ENCODE measurements at places on chromosomes 12 and 14.

DNA sequence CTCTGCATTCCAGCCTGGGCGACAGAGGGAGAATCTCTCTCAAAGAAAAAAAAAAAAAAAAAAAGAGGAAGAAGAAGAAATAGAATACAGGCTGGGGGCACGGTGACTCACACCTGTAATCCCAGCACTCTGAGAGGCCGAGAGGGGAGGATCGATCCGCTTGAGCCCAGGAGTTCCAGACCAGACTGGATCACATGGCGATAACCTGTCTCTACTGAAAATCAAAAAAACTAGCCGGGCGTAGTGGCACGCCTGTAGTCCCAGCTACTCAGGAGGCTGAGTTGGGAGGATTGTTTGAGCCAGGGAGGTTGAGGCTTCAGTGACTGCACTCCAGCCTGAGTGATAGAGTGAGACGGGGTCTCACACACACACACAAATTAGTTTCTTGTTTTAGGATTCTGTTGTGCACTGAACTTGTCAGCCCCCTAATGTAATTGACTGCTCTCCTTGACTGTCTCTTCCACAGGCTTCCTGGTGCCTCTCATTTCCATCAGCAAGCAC lies 963 bp upstream of the TINF2 start:
- no peak for DNase-seq

DNA sequence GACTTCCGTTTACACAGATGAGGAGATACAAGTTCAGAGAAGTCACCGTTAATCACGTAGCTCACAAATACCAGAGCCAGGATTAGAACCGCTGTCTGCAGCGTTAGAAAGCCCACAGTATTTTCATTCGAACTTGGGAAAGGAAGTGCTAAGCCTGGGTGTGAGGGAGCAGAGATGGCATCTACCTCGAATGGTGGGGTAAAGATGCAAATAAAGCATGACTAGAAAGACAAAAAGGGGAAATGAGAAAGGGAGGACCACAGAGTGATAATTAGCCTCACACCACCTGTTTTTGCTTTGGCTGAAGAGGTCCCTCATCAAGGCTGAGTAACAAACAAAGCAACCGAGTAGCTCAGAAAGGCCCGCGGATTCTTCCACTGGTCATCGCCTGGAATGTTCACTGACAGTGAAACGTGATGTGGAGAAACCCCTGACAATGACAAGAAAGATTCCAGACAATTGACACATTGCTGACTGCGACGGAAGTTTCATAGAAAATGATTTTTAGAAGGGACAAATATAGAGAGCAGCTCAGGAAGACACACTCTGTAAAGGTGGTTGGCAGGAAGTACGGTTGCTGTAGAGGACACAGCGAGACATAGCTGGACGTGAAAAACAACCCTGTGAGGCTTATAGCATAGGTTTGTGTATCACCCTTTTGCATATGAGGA lies 31.5 kb upstream of the BHLHE41 start:
- no peak for DNase-seq

DNA sequence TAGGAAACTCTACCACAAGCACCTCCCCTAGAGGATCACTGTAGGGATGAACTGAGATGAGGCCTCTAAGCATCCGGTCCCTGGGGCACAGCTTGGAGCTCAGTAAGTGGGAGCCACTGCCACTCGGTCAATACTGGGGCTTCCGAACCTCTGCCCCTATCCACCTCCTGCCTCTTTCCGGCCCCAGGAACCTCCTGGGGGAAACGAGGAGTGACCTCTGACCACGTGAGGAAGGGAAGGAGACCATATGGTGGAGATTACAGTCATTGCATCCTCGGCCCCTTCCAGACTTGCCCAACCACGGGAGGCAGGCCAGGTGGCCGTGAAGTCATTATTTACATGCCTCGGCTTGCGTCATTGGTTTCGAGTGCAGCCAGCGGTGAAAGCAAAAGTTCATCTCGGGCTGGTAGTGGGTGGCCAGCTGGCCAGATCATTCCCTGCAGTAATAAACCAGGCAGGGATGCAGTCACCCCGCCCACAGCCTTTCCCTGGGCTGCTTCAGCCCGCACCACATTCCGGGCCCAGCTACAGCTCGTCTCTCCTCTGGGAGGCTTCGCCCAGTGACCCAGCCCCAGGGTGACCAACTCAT lies 65.4 kb downstream of the C14orf132 start:
- DNase-seq: no peak

GRCh38 chr14:75934998-75935628 lies 46.7 kb downstream of the TGFB3 start:
- no peak for DNase-seq

DNA sequence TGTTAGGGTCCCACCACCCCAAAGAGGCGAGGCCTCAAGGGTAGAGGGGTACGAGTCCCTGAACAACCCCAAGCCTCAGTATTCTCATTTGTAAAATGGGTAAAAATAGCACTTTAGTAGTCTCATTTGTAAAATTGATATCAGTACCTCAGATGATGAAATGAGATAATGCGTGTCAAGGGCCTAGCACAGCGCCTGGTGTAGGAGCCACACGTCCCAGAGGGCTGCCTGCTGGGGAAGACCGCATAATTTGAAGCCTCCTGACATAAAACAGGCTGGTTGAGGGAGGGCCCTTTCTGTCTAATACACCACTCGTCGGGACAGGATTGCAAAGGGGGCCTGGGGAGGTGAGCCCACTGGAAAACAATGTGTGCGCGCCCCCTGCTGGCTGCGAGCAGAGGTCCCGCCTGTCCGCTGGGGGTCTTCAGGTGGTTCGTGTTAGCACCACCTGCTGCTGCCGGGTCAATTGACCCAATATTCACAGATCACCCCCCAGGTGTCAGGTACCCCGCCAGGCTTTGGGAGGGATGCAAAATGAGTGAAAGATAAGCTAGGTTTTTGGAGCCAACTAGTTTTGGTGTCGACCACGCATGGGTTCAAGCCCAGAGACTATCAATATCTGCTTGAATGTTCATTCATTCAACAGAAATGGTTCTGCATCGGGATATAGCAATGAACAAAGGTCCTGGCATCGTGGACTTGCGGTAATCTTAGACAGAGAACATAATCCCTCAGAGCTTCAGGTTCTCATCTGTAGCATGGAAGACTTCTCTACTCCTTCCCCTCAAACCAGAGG lies 24.7 kb upstream of the IRF2BPL start:
- DNase-seq: peak; percentile 74

DNA sequence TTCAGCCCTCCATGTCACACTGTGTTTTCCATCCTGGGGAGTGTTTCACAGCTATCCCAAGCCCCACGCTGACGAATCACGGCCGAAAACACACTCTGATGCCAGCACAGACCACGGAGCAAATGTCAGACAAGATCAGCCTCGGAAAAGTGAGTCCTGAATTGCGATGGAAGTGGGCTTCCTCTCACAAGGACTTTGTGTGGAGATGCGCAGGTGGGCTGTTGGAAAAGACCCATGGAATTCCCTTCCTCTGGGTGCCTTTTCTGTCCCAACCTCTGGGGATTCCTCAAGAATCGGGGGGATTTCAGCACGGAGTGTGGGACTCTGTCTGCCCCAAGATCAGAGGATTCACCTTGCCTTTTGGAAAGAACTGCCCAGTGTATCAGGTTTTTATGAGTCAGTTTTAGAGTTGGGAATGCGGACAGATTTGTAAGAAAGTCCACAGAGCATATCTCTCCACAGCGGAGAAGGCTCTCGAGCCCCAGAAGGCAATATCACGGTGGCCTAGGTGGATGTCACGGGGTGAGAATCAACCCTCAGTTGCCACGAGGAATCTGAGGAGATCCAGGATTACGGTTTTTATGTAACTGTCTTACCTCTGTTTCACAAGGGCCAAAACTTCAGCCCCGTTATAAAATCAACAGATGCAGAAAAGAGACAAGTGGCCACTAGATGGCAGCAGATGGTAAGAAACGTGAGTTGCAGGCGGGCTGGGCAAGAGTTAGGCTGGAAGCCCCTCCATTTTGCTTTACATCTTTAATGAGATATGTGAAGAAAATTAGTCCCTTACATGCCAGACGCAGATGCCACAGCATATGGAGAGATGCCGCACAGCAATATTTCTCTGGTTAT lies 201.9 kb downstream of the DAD1 start:
- no peak for DNase-seq

DNA sequence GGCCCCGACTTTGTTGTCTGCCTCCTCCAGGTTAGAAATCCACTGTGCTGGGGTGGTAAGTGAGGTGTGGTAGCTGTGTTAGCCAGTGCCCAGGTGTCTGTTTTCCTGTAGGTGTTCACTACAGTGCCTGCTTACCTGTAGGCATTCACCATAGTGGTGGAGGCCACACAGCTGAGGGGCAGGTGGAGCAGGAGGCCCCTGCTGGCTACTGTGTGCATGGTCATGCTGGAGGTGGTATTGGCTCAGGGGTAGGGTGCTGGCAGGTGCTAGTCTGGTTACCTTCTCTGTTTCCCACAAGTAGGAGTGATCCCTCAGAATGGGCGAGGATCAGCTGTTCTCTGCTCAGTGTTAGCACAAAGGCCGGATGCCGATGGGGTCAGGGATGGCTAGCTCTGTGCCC lies 217.3 kb downstream of the SYT10 start:
- DNase-seq: no peak

DNA sequence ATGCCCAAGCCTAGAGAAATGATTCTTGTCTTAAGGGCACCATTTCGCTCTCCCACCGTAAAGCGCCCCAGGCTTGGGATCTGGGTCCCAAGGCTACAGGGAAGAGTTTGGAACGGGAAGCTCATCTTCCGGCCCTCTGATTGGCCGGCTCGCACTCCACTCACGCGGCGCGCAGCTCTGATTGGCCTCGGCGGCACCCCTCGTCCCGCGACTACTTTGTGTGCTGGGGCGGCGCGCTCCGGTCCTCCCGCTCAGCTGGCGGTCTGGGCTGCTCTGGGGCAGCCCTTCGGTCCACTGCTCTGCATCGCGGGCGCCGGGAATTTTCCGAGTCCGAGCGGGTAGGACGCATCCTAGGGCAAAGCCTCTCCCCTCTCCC lies 886 bp upstream of the FUT8 start:
- DNase-seq: peak; percentile 44

GRCh38 chr12:122158700-122159285 lies 15.2 kb downstream of the IL31 start:
- no peak for DNase-seq

DNA sequence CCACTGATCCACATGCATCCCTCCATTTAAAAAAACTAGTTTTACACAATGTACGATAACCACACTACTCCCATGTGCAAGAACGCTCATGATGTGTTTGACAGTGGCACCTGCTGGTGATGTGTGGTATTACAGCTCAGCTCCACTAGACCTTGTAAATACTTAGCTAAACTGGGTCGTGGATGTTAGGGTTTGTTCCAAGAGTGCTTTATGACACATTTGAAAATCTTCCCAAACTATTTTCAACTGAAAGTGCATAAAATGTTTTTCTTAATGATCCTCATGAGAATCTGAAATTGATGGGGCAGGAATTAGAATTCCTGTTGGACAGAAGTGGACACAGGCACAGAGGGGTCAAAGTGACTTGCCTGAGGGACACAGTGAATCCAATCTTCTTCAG lies 99.2 kb downstream of the SCARB1 start:
- DNase-seq: no peak

DNA sequence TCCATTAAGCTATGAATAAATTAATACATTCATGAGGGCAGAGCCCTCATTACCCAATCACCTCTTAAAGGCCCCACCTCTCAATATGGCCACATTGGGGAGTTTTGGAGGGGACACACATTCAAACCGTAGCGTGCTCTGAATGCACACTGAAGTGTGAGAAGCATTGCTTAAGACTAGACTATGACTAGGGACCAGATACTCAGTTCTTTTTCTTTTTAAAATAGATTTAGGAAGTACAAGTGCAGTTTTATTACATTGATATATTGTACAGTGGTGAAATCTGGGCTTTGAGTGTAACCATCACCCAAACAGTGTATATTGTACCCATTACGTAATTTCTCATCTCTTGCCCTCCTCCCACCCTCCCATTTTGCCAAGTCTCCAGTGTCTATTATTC lies 21.0 kb upstream of the JDP2 start:
- DNase-seq: no peak

- DNase-seq: no peak
These were observed 1239.0 kb downstream of the SLC16A7 start for GRCh38 chr12:60834806-60835205.

GRCh38 chr14:99199846-99200653 lies 71.9 kb downstream of the BCL11B start:
- DNase-seq: no peak

DNA sequence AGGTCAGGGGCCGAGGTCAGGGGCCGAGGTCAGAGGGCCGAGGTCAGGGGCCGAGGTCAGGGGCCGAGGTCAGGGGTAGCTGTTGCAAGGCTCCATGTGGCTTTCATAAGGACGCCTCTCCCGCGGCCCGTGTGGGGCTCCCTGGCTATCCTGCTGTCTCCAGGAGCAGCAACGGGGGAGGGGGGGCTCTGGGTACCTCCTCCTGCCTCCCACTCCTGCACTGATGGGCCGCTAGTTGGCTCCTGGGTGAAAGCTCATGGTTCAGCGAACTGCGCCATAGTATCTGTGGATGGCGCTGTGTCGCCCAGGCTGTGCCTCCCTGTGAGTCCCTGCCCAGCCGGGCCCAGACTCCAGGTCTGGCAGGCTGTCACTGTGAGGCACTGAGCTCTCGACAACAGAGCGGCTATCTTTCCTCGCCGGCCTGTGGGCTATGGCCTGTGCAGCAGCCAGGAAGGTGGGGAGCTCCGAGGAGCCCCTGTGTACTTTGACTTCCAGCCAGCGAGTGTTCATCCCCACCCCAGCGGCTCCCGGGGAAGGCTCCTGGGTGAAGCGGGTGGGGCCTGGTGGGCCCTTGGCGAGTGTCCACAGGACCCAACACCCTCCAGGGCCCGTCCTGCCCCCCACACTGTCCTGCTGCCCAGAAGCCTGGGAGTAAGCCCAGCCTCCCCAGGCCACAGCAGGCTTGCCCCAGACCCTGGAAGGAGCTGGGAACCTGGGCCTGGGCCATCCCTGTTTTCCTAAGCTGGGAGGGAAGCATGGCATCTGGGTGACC lies 8.1 kb downstream of the RFLNA start:
- DNase-seq: no peak

GRCh38 chr14:85625925-85626585 lies 96.1 kb downstream of the FLRT2 start:
- DNase-seq: no peak

DNA sequence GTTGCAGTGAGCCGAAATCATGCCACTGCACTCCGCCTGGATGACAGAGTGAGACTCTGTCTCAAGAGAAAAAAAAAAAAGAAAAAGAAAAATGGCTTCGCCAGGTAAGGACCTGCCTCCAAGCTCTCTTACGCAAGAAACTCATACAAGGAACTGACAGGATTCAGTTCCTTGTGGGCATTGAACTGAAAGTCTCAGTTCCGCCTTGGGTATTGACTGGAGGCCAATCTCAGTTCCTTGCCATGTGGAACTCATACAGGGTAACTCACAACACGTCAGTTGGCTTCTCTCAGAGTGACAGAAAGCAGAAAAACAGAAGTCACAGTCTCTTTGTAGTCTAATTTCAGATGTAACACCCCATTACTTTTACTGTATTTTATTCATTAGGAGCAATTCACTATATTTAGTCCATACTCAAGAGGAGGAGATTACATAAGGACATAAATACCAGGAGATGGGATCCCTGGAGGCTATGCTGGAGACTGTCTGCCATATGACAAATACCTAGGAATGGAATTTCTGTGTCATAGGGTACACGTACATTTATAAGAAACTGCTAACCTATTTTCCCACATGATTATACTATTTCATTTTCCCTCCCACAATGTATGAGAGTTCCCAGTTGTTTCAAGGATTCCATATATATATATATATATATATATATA lies 11.4 kb upstream of the NOPCHAP1 start:
- DNase-seq: no peak

Data from activated CD8-positive, alpha-beta memory T cell treated with anti-CD3 and anti-CD28 coated beads for 1 hour (primary cell).